NCI-H2081 (cell line): ENCODE measurements at places on chromosomes 7 and 10.

DNA sequence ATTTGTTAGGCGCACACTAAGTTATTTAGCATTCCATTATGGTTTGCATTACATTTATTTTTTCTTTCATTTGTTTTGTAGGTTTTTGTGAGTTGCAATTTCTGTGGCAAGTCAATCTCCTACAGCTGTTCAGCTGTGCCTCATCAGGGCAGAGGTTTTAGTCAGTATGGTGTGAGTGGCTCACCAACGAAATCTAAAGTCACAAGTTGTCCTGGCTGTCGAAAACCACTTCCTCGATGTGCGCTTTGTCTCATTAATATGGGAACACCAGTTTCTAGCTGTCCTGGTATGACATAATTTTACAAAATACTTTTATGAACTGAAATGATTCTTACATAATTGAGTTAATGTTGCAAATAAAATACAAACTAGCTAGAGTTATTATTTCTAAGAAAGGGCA lies 29.5 kb downstream of the MIOS start:
- no peak for DNase-seq

DNA sequence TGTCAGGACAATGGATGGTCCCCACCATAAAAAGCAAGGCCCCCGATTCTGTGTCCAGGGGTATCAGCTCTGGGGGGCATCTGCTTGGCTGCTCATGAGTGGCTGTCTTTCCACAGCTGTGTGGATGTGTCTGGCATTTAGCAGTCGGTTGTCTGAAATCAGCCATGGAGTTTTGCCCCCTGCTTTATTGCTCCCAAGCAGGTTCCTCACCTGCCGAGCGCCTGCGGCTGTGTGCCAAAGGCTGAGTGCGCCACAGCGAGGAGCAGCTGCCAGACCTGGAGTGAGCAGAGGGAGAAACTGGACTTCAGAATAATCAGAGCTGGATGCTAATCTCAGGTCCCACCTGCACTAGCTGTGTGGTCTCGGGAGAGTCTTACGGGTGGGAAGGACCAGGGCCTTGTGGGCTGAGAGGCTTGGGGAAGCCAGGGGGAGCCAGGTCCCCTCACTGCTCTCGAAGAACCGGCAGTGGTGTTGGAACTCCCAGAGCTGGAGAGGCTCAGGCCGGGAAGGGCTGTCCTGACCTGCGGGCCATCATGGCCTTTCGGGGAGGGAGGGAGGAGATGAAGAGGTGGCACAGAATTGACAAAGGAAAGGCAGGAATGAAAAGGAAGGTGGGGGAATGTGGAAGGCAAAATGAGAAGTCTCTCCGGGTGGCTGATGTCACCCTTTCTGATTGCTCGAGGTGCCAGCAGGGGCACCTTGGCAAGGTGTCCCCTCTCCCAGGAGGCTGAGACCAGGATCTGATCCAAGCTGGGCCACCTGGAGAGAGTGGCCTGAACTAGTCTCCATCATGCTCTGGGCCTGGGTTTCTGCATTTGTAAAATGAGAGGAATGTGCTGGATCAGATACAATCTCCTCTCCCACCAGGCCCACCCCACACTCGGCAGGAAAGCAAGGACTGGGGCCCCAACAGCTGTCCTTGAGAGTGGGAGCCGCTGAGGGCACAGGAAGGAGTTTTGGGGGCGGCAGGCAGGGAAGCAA lies 30.2 kb upstream of the LEP start:
- peak; percentile 12 for DNase-seq

DNA sequence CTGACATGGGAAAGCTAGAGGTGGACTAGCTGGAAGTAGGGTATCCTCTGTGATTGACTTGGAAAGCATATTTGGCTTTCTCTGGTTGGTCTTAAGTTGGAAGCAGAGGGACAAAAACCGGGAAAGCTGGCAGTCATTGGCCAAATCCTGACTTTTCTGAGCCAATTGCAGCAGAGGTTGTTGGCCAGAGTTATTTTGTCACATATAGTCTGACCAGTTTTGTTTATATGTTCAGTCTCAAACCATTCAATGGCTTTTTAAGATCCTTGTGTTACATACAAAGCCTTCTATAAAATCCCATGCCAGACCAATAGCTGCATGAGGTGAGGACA lies 6.3 kb downstream of the CFAP69 start:
- no peak for DNase-seq

DNA sequence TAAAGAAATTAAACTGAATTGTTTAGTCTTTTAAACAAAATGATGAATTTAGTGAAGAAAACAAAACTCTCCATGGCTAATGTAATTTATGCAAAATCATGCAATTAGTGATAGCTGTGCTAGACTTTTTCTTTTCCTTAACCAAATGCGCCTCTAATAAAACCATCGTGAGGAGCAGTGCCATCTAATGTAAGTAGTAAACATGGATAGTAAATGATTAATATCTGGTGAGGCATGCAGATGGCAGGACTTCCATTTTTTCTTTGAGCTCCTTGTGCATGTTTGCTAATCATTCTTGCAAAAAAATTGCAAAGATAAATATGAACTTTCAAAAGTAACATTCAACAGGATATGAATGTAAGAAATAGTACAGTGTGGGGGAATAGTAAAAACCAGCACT lies 2.3 kb downstream of the INSYN2A start:
- DNase-seq, result no peak

DNA sequence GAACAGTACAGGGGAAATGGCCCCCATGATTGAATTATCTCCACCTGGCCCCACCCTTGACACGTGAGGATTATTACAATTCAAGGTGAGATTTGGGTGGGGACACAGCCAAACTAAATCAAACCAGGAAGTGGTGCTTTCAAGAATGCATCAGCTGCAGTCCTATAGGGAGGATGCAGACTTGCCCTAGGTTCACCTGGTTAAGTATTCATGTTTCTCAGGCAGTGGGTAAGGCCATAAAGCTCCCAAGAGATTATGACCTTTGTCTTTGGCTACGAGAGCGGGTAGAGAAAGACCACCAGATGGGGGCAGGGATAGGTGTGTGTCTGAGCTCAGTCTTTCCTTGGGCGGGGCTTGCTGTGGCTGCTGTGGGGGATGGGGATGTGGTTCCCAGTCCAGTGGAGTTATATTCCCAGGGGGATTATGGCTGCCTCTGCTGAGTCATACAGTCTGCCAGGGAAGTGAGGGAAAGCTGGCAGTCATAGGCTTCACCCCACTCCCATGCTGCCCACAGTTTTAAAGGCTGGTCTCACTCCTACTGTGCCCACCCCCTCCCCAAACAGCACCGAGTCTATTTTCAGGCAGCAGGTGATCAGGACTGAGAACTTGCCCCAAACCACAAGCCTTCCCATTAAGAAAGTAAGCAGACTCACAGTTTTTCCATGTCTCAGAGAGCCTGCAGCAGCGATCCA lies 8.4 kb upstream of the R3HCC1L start:
- DNase-seq, result no peak

DNA sequence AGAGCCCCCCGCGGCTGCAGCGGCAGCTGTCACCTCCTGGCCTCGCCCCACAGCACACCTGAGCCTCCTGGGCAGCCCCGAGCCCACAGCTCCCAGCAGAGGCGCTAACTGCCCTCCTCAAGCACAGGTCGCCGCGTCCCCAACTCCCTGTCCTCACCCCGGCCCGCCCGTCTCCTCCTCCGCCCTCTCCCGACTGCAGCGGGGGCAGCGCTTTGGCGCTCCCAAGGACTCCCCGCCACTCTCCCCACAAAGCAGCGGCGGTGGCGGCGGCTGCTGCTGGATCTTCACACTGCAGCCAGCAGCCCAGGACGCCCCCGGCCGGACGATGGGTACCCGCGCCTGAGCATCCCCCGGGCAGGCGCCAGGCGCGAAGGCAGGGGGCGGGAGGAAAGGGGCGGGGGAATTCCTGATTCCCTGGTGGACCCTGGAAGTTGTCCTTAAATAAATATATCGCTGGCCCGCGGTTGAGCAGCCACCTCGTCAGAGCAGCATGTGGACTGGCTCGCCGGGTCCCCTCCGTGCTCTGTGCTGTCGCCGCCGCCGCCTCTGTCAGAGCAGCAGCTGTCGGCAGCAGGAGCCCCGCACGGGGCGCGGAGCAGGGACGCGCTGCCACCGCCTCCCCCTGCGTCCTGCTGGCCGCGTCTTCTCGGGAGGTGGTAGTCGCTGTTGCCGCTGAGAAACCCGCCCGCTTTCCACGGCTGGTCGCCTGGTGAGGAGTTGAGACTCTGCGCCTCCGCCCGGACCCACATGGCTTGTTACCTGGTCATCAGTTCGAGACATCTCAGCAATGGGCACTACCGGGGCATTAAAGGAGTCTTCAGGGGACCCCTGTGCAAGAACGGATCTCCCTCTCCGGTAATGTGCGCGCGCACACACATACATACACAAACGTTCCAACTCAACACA lies at the start of gene ZNF804B:
Gene ZNF804B (plus strand): TSS at position 471 of the 906 bp plus-strand sequence. CDS start 277 bp downstream, at position 748.
- DNase-seq, result peak; percentile 80

GRCh38 chr7:18387191-18387735 lies 108.3 kb upstream of the HDAC9 start:
- no peak for DNase-seq

GRCh38 chr7:47342296-47343060 lies 239.4 kb downstream of the TNS3 start:
- DNase-seq, result no peak

GRCh38 chr7:43531700-43532099 lies 51.2 kb upstream of the STK17A start:
- DNase-seq, result no peak

DNA sequence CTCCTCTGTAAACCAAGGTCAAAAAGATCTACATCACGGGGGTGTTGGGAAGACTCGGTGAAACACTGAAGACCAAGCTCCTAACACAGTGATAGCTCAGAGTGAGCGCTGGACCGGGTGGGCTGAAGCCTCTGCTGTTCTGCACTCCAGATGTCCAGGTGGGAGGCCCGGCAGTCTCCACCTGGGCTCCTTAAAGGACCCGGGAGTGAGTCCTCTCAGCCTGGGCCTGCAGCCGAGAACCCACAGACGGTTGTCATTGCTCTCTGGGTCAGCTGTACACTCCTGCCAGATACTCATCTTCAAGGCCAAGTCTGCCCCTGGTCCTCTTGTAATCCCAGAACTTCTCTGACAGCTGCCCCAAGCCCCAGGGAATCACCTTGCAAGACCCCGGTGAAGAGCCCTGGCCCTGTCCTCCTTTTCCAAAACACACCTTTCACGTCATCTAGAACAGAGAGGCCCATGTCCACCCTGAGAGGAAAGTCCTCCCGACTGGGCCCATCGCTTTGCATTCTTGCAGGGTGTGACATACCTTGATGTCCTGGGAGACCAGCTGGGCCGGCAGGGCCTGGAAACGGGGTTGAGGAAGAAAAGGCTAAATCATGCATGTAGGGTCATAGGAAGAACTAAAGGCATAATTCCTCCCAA lies 43.7 kb downstream of the COL17A1 start:
- no peak for DNase-seq

- peak; percentile 23 for DNase-seq
These were observed 584.6 kb downstream of the CNTNAP2 start for GRCh38 chr7:146701166-146701565.

GRCh38 chr7:100369105-100369504 lies 4.2 kb upstream of the PILRA start:
- no peak for DNase-seq
